CD8-positive, alpha-beta memory T cell (primary cell): ENCODE measurements at places on chromosomes 2 and 18. TPM values are rescaled to one million over a fixed set of nuclear protein-coding genes. Genes with fewer than 3 reads are reported as not detected.
A peak's percentile ranks its signal among the peaks of the same experiment; 100 is the strongest.

GRCh38 chr2:73982140-73982617 is 2.5 kb upstream of the TET3 start:
- DNase-seq, result no peak

- no peak for DNase-seq
Measured at GRCh38 chr2:213237251-213237650, 47.0 kb upstream of the SPAG16 start.

- no peak for DNase-seq
Measured at GRCh38 chr2:165245081-165245793, 6.0 kb downstream of the SCN2A start.

- DNase-seq, result peak; percentile 91
Measured at GRCh38 chr18:23071285-23071684, 64.0 kb upstream of the CABLES1 start.

- DNase-seq, result no peak
Measured at GRCh38 chr2:102112271-102112670, 30.3 kb upstream of the IL1R1 start.

DNA sequence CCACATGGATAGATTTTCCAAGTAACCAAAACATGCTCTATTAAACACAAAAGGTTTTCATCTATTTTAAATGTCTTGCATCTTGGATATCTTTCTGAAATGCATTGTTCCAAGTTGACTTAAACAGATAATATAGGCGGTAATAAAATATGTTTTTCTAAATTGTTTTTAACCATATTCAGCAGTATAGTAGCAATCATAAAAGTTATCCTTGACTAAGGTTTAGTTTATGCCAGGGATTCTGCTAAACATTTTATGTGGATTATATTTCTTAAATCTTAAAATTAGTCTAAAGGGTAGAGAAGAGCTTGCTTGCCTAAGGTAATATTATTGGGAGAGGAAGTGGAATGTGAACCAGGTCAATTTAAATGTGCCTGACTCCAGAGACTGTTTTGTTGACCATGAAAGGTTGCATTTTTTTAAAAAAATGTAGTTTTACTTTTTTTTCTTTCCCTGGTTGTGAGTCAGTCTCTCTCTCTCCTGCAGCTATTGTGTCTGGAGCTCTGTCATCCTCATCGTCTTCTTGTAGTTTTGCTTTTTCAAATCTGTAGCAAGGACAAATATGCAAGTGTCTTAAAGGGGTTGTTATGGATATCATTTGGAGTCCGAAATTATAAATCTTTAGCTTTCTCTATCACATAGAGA is 309.1 kb upstream of the COL3A1 start:
- DNase-seq, result no peak

- no peak for DNase-seq
Measured at GRCh38 chr2:79638954-79639353, 126.1 kb downstream of the CTNNA2 start.

DNA sequence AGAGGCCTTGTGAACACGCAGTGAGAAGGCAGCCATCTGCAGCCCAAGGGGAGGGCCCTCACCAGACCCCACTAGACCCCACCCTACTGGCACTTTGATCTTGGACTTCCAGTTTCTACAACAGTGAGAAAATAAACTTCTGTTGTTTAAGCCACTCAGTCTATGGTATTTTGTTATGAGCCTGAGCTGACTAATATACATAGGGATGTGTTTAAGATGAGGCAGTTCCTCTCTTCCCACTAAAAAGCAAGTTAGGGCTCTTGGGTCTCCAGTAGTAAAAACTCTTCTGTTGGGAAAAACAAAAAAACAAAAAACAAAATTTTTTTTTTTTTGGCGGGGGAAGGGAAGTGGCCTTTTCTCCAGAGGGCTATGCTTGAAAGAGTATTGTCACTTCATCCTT is 233.2 kb upstream of the SMAD7 start:
- no peak for DNase-seq

- DNase-seq, result no peak
Measured at GRCh38 chr18:22285361-22286140, 116.2 kb downstream of the GATA6 start.

GRCh38 chr18:58180738-58181353 is 136.8 kb downstream of the NEDD4L start:
- peak; percentile 24 for DNase-seq

DNA sequence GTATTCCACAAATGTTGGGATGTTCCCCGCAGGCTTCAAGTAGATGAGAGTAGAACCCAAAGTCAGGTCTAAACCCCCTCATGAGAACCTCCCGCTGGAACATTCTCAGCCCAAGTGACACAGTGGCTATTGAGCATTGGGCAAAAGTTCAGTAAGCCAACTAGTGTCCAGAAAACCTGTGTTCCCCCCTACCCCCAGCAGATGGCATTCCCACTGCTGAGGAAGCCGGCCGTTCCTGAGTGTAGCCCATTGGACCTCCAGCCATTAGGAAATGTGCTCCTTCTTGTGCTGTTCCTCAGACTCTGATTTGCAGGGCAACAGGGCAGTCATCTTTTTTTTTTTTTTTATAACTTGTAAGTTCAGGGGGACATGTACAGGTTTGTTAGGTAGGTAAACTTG is 152.1 kb downstream of the NCK2 start:
- no peak for DNase-seq

- DNase-seq, result no peak
Measured at GRCh38 chr18:31557446-31557845, 34.2 kb upstream of the TTR start.

DNA sequence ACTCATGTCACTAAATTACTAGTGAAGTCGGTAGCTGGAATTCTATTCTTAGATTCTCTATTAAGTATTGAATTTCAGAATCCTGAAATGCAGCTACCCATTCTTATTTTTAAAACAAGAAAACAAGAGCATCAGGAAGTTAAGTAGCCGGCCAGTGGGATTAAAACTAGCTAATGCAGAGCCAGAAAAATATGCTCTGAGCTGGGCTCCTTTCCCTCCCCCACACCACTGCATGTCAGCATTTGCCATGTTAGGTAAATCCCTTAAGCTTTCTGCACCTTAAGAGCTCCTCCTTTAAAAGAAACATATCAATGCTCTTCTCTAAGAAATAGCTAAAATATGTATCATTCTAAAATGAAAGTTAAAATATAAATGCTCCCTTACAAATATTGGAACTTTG is 72.2 kb upstream of the MFF start:
- DNase-seq, result no peak

DNA sequence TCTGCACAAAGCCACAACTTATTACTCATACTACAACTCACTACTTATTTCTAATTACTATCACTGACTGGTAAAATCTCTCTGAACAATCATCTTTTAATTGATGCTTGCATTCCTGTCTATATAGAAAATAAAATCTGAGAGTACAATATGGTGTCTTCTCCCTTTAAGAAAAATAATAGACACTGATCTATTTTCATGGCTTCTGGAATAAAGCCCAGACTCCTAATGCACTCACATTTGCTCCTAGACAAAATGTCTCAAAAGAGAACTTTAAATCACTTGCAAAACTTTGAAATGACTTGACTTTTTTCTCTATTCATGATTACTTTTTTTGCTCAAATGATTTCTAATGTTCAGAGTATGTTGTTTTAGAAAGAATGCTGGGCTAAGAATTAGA is 28.7 kb downstream of the ESCO1 start:
- no peak for DNase-seq

- DNase-seq, result no peak
Measured at GRCh38 chr2:226865273-226865672, 29.4 kb downstream of the RHBDD1 start.

DNA sequence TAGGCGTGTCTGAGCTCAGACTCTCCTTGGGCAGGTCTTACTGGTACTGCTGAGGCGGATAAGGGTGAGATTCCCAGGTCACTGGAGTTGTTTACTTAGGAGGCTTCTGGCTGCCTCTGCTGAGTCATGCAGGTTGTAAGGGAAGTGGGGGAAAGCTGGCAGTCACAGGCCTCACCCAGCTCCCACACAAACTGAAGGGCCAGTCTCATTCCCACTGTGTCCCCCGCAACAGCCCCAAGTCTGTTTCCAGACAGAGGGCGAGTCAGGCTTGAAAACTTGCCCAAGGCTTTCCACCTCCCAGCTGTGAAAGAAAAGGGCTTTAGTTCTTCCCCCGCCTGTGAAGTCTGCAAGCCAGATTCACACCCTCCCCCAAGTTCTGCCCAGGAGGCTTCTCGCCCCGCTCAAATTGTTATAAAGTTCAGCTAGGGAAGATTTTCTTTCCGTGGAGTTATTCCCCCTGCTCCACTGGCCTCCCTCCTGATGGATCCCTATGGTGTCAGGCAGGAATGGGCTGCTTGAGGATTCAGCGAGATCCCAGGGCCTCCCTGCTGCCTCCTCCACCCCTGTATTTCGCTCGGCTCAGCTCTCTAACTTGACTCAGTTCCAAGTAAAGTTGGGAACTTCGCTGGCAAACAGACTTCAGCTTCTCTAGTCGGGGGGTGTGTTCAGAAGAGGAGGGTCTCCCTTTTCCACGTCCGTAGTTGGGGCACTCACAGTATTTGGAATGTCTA is 248.6 kb downstream of the NR4A2 start:
- DNase-seq, result no peak

GRCh38 chr18:57023275-57023882 is 123.5 kb upstream of the BOD1L2 start:
- no peak for DNase-seq

GRCh38 chr2:191638079-191638801 is 39.7 kb upstream of the NABP1 start:
- DNase-seq, result no peak

GRCh38 chr18:79523736-79524180 is 128.0 kb downstream of the NFATC1 start:
- peak; percentile 82 for DNase-seq

GRCh38 chr2:203937788-203938187 is 1.2 kb downstream of the ICOS start:
- no peak for DNase-seq

DNA sequence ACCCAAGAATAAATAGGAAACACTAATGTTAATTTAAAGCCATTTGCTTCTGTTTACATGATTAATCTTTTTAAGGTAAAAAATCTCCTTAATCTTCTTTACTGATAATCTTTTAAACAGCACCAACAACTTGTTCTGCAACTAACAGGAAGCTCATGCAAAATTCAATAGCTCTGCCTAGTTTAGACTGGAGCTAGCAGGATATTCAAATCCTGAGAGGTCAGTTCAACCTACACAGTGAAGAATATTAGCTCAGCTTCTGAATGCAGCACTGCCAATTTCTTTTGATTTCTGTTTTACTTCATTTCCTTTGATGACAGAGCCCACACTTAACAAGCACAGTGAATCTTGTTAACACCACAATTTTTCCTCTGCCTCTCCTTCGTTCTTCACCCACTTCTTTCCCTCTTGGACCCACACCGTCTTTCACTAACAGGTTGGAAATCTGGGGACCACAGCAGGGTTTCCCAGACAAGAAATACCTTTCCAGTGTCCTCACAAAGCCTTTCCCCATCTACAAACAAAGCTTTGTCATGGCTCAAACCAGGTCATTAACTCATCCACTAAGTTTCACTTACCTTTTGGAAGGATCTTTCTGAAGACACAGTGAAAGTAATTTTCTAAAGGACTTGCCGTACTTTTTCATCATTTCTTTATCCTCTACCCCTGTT is 109.8 kb downstream of the STK39 start:
- no peak for DNase-seq

DNA sequence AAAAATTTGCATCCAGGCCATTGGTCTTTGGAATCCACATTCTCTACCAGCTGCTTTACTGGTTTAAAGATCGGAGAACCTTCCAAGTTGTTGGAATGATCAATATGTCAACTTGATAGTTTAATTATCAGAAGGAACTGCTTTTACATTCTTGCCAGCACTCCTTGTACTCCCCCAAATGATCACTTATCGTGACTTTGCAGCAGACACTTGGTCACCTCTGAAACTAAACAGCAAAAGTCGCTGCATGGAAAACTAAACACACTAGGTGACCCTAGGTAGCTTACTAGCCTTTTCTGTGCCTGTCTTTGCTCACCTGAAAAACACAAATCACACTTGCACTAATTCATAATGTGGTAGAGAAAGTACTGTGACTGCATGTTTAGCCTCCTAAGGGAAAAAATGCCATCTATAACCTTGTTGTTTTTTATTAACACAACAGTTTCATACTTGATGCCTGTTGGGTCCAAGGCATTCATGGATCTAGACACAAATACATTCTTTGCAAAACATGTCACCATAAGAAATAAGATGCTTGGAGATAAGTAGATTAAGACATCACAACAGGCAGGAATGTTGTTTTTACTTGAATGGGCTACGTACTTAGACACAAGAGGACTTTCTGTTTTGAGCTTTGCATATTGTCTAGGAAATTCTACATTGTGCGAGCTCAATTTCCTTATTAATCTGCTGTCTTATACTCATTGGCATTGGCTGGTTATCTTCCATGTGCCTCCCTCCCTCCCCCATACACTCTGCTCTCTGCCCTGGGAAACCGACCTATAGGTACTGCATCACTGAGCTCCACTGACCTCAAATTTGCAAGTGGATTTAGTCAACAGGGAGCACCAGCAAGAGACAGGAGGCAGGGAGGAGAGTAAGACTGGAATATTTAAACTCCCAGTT is 219.1 kb upstream of the STK17B start:
- no peak for DNase-seq

- no peak for DNase-seq
Measured at GRCh38 chr2:160610041-160610440, 116.4 kb upstream of the RBMS1 start.

DNA sequence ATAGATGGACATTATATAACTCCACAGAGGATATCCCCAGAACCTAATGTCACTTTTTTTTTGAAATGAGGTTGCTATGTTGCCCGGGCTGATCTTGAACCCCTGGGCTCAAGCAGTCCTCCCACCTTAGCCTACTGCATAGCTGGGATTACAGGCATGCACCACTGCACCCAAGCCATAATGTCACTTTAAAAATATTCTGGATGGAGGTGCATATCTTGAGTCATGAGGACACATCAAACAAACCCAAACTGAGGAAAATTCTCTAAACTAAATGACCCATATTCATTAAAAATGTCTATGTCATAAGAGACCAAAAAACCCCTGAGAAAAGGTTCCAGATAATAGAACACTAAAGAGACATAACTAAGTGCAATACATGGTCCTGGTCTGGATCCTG is 36.3 kb downstream of the OSGEPL1 start:
- no peak for DNase-seq

The IGFBP2 gene
- 1.1 TPM for total RNA-seq

The GAL3ST2 gene
- total RNA-seq, result not detected

The DYSF gene
- total RNA-seq, result 3.6 TPM

The RALB gene
- total RNA-seq, result 39.6 TPM

The ASNSD1 gene
- 54.2 TPM for total RNA-seq

The ARHGEF4 gene
- total RNA-seq, result 1.2 TPM

The LNPK gene
- total RNA-seq, result 36.0 TPM

The CAPG gene
- total RNA-seq, result 22.3 TPM

The IL1F10 gene
- not detected for total RNA-seq
